Breast epithelium (tissue), 4 donors: ENCODE measurements at places on chromosomes 3 and 15. TPM values are rescaled to one million over a fixed set of nuclear protein-coding genes. Genes with fewer than 3 reads are reported as not detected.

The CYP1A2 gene
- not detected for total RNA-seq

DNA sequence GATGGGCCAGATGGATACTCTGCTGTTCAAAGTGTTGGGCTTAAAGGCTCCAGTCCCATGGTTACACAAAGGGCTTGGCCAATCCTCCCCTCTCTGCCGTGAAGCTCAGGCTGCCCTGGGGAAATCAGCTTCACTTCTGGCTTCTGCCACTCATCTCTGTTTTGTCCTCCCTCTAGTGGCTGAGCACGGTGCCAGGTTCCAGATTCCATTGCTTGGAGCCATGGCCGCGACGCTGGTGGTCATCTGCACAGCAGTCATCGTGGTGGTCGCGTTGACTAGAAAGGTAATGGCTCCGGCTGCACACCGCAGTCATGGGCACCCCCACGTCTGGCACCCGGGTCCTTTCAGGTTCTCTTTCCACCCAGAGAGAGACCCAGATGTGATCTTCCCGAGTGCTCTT, 5.6 kb downstream of the TIGIT start:
- DNase-seq: no peak

- no peak for DNase-seq
These were observed 119.0 kb downstream of the TBC1D5 start for GRCh38 chr3:17623464-17623863.

DNA sequence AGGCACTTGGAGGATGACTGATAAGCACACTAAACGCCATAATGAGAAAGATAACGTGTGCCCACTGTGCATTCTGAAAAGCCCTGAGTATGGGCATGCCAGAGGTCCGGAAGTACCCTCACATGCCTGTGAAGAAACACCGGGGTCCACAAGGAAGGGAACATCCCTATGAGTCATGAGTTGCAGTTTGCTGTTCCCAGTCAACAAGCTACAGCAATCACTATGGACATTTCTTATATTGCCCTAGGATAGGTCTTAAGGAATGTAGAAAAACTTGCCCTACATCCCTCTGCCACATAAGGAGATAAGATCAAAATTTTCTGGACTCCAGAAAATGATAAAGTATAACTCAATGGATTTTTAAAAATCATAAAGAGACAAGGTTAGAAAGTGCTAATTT, 9.9 kb downstream of the MB21D2 start:
- no peak for DNase-seq

The PATL2 gene
- total RNA-seq: 2.6 TPM

- no peak for DNase-seq
These were observed 113.0 kb upstream of the PFN2 start for GRCh38 chr3:150083655-150084042.

The PLA2G4F gene
- total RNA-seq: 2.0 TPM

The GOLGA8A gene
- 33.0 TPM for total RNA-seq

GRCh38 chr3:133928903-133929607, 33.4 kb upstream of the RAB6B start:
- no peak for DNase-seq

The IL20RB gene
- total RNA-seq: 1.6 TPM

- DNase-seq: no peak
These were observed 412.8 kb downstream of the DIPK2A start for GRCh38 chr3:144384241-144384979.

- no peak for DNase-seq
These were observed 34.6 kb downstream of the FMN1 start for GRCh38 chr15:33159726-33160453.

GRCh38 chr15:74664028-74664616, 31.7 kb downstream of the EDC3 start:
- DNase-seq: no peak

- peak; percentile 20 for DNase-seq
These were observed 2.0 kb downstream of the HHATL start for GRCh38 chr3:42700366-42701288.

DNA sequence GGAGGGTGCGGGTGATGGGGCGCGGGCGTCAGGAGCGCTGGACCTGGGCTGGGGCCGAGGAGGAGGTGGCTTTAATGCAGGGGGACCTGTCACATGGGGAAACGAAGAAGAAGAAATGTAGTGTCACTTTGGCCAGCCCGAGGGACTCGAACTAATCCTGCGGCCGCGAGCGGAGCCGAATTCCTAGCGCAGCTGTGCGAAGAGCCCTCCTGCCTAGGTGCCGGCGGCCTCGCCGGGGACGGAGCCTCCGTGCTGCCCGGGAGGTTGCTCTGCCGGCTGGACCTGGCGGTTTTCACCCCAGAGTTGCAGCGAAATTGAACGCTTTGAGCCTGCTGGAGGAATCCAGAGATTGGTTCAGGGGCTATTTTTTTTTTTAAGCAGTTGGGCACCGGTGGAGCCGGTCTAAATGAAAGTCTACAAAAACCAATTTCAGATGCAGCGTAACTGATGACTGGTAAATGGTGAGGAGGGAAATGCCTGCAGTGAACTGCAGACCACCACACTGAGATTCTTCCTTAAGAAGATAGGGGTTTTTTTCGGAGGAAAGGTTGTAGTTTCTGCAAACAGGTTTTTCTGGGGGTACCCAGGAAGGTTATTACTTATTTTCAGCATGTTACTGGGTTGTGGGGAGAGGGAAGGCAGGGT, 662 bp downstream of the TMEM108 start:
- no peak for DNase-seq
